ENCODE measurements at places on chromosomes 1 and 21.

- no peak for DNase-seq
Measured at GRCh38 chr1:85374160-85374559, 90.8 kb downstream of the DDAH1 start.

DNA sequence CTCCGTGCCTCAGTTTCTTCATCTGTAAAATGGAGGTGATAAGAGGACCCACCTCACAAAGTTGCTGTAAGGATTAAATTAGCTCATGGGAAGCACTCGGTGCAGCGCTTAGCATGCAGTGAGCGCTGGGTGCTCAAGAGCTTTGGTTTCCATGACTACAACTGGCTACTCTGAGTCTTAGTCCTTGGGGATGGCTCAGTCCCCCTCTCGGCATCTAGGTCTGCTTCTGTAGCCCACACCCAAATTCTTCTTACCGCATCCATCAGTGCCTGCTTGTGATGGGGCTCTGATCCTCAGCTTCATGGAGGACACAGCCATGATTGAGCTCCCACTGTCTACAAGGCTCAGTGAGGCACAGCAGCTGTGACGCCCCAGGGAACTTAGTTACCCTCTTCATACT lies 159.0 kb downstream of the ACTL8 start:
- no peak for DNase-seq

- DNase-seq = no peak
Measured at GRCh38 chr1:214550013-214550856, 1.2 kb downstream of the PTPN14 start.

GRCh38 chr1:101311146-101311920 lies 74.5 kb downstream of the S1PR1 start:
- no peak for DNase-seq

DNA sequence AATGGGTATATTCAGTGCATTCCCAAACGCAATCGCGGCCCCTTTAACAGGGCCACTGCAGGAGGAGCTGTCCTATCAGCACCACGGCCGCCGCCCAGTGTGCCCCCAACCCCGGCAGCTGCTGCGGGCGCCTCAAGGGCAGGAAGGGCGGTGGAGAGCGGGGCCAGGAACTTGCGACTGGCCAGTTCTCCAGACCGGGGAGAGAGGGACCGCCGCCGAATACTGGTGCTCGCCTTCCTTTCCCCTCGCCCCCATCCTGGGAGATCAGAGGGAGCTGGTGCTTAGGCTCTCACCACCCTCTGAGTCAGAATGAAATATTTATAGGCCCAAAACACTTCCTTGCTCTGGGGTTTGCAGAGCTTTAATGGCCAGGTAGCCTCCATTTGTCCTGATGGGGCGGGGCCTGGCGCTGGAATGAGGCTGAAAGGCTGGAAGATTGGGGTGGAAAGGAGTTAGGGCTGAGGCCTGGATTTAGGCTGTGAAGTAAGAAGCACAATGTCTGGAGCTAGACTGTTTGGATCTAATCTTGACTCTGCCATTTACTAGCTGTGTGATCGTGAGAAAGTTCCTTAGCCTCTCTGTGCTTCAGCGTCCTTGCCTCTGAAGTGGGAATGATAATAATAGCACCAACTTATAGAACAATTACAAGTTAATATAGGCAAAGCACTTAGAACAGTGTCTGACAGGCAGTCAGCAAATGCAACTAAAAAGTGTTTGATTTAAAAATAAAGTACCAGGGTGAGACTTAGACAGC lies 75.5 kb downstream of the NAV1 start:
- DNase-seq = peak; percentile 58

All from left hindlimb (tissue), 1 donor.